ENCODE measurements at places on chromosomes 6 and 20.
A peak's percentile ranks its signal among the peaks of the same experiment; 100 is the strongest.

- no peak for DNase-seq
Observed at GRCh38 chr6:7234547-7234946, 78.5 kb downstream of the SSR1 start.

GRCh38 chr6:130578713-130579112 is 212.9 kb downstream of the TMEM200A start:
- DNase-seq: no peak

DNA sequence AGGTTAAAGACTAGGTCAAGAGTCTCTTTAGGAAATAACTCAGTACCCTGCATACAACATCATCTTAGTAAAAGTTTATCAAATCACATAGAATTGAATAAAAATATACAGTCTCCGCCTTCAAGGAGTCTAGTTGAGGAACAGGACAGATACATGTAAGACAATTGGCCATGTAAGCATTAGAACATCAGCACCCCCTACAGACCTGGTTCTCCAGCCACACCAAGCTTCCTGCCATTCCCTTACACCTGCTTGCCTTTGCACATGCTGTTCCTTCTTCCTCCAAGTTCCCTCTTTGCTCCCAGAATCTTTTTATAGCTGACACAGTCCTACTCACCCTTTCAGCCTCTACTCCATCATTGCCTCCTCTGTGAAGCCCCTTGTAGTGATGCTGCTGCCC is 187.8 kb upstream of the LRFN2 start:
- no peak for DNase-seq

DNA sequence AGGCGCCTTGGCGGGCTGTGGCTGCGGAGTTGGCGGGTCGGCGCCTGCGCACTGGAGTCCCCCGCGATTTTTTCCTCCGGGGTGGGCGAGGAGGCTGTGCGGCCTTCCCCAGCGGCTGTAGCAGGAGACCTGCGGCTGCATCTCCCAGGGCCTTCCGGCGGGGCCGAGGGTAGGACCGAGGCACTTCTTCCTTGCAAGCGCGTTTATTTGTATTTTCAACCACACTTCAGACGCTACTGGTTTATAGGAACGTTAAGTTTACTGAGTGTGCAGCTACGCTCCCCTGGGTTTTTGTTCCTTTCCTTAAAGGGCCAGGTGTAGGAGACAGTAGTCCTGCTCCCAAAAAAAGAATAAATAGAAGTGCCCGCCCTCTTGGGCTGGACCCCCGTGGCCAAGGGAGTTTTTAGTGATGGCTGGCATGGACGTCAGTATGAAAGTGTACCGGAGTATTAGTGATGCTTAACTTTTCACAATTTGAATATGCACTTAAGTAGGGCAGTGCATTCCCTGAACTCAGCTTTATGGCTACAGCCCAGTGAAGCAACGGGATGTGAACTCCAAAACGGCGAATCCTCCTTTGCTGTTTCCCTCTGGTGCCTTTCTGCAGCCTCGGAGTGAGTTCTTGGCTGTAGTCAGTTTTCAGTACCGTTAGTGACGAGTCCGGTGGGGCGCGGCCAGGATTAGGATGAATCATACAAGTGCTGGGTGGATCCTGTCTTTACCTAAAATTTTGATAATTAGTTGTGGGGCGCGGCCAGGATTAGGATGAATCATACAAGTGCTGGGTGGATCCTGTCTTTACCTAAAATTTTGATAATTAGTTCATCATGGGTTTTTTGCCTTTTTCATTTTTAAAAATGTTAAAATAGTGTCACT is 1.0 kb upstream of the FBXO5 start:
- peak; percentile 96 for DNase-seq

DNA sequence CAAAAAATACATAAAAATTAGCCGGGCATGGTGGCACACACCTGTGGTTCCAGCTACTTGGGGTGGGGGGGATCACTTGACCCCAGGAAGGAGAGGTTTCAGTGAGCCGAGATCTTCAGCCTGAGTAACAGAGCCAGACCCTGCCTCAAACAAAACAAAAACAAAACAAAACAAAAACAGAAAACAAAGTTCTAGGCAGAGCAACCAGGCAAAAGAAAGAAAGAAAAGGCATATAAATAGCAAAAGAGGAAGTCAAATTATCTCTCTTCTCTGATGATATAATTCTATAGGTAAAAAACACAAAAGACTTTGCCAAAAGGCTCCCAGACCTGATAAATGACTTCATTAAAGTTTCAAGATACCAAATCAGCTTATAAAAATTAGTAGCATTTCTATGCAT is 446.9 kb downstream of the HAO1 start:
- DNase-seq: no peak

- no peak for DNase-seq
Observed at GRCh38 chr6:101129851-101130250, 248.7 kb upstream of the ASCC3 start.

- no peak for DNase-seq
Observed at GRCh38 chr20:3923818-3924217, 34.6 kb downstream of the PANK2 start.

GRCh38 chr20:58669287-58670006 is 18.4 kb downstream of the STX16 start:
- DNase-seq: no peak

GRCh38 chr6:143807103-143807772 is 35.9 kb upstream of the LTV1 start:
- no peak for DNase-seq

DNA sequence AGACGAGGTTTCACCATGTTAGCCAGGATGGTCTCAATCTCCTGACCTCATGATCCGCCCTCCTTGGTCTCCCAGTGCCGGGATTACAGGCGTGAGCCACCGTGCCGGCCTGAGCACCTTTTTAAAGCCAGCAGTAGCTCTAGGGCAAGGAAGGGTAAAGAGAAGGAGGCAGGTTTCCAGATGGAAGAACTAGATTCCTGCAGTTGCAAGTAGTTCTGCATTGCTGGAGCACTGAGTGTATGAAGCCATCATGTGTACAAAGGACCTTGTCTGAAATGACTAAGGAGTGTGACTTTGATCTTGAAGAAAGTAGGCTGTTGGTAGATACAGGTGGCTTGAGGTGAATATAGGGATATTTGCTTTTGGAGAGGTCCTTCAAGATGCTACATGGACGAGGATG is 4.2 kb downstream of the OR2A4 start:
- no peak for DNase-seq

GRCh38 chr6:148005806-148006205 is 336.8 kb upstream of the SASH1 start:
- DNase-seq: no peak

DNA sequence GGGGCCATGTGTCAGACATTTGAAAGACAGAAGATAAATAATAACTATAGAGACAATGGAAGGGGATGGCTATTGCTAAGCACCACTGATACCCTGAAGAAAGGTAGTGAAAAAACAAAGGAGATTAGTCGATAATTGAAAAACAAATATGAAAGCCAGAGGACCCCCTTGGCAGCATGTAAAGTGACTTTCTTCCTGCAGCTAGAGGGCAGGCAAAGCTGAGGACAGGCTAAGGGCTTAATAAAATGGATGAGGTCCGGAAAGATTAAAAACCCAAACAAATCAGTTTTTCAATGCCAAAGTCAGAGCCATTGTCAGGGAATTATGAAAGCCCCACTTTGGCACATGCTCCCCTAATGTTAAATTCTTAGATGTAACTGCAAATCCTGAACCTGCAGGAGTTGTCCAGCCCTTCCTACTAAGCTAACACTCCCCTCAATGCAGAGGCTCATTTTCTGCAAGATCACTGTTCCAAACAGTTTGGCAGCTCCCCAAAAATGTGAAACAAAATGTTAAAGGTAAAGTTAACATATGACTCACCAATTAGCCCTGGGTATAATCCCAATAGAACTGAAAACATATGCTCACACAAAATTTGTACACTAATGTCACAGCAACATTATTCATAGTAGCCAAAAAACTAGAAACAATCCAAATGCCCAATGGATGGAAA is 1177.9 kb downstream of the GRIK2 start:
- DNase-seq: no peak

DNA sequence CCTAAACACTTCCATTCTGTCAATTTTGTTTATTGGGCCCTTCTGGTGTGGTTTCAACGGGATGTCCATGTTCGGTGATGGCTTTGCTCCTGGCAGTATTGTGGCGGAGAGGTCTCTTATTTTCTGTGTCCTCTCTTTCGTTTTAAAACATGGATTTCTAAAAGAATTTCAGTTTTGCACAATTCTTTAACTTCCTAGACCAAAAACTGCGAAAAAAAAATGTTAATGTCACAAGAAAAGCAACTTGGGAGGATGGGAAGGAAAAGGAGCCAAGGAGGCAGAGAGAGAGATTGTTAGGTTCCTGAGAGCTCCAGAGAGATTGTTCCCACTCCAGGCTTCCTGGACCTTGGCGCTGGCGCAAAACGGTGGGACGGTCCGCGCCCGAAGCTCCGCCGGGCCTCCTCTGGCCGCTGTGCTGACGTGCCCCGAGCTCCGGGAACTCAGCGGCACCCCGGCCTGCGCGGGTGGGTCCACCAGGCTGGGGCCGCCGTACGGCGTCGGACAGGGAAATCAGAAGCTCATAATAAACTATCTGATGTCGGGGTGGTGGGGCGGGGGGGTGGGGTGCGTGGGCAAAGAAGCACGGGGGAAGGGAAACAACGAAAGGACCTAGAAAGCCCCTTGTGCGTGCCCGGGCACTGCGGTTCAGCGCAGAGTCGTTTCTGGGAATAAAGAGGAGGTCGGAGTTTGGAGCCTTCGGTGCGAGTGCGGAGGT is 951 bp upstream of the OLIG3 start:
- no peak for DNase-seq

GRCh38 chr20:52793339-52793963 is 178.7 kb upstream of the TSHZ2 start:
- no peak for DNase-seq

DNA sequence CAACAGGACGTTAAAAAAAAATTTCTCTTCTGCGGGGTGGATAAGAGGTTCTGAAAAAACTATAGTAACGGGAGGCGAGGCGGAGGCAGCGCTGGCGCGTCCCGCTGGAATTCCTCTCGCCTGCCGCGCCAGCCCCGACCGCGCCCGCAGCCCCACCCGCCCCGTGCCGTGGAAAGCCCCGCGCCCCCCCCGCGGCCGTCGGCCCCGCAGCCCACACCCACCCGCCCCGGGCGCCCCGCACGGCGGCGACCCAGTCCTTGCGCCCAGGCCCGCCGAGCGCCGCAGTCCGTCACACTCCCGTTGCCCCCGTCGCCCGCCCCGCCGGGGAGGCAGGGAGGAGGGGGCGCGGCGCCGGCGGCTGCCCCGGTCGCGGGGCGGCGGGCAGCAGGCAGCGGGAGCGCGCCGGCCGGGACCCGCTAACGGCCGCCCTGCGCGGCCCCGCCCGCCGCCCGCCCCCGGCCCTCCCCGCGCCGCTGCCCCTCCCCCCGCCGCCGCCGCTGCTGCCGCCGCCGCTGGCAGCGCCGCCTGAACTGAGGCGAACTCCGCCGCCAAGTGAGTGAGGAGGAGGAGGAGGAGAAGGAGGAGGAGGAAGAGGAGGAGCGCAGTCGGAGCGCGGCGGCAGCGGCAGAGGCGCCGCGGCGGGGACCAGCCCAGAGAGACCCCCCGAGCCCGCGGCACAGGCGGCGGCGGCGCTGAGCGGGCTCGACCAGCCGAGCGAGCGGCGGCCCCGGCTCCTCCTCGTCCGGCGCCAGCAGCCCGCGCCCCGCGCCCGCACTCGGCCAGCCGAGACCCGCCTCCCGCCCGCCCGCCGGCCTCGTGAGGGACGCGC is at the start of gene QKI:
QKI (plus strand) TSS at position 602 of the 829 bp plus-strand sequence. CDS start 476 bp downstream, outside the sequence.
- DNase-seq: peak; percentile 81

GRCh38 chr6:149751239-149751638 is 1.7 kb downstream of the PCMT1 start:
- DNase-seq: no peak
